NCI-H774 (cell line): ENCODE measurements at places on chromosomes 2 and 18.

- DNase-seq, result no peak
Observed at GRCh38 chr18:37502036-37502435, 63.6 kb downstream of the CELF4 start.

DNA sequence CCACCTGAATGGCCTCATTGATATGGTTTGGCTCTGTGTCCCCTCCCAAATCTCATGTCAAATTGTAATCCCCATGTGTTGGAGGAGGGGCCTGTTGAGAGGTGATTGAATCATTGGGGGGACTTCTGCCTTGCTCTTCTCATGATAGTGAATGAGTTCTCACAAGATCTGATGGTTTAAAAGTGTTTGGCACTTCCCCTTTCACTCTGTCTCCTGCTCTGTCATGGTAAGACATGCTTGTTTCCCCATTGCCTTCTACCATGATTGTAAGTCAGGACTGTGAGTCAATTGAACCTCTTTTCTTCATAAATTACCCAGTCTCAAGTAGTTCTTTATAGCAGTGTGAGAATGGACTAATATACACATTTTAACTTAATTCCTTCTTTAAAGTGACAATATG, 146.8 kb upstream of the KCNJ3 start:
- no peak for DNase-seq

DNA sequence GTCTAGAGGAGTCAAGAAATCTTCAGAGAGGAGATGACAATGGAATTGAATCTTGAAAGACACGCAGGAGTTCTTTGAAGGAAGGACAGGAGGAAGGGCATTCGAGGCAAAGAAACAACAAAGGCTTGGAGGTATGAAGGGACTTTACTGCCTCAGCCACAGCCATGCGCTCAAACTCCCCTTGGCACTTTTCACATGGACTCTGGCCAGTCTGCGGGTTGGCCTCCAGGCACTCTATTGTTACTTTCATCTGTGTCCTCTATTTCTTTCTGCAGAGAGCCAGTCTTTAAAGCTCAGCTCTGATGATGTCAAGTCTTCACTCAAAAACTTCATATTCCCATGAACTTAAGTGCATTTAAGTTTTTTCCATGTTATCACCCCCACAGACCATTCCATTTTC, 95.4 kb downstream of the ZAP70 start:
- DNase-seq, result no peak

- no peak for DNase-seq
Observed at GRCh38 chr2:127175041-127175721, 44.9 kb downstream of the CYP27C1 start.

DNA sequence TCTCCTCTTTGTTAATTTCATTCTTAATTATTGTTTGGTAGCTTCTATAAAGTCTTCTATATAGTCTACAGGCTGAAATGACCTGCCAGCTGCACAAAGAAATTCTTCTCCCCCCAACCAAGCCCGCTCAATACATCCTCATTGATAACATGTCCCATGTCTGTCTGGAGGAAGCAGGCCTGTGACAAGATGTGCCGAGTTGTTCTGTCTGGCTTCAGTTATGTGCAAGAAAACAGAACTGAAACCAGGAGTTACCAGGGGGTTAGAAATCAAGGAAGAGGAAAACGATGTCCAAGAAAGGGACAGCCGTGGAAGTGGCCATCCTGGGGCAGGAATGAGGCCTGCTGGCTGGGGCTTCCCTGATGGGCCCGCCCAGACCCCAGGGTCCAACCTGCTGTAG, 57.6 kb downstream of the MTCL1 start:
- no peak for DNase-seq

DNA sequence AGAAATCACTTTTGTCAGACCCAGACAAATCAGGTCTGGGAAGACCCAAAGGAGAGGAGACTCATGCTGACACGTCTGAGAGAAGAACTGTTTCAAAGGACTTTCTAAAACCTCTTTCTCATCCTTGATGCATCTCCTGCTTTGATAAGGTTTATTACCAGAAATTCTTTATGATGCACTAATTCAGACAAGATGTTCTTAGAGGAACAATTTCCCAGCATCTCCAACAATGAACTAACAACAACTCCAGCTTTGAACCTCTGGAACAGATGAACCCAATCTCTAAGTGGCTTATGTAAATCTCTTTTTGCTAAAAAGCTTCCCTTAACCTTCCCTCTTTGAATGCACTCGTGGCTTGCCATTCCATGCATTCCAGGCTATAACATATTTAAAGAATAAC, 15.9 kb upstream of the SERPINB11 start:
- no peak for DNase-seq

- no peak for DNase-seq
Observed at GRCh38 chr18:8322486-8322885, 286.8 kb upstream of the RAB12 start.
